SW 1271 (cell line): ENCODE measurements at places on chromosomes 13 and 19.

DNA sequence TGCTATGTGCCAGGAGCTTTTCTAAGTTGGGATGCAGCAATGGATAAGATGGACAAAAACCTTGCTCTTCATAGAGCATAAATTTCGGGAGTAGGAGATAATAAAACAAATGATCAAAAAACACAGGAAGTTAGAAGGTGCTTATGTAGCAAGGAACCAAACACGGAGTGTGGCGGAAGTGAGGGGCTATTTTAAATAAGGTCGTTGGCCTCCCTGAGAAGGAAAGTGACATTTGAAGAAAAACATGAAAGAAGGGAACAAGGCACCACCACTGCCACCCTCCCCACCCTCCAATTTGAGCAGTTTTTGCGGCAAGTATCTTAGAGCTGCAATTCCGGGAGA lies 3.2 kb upstream of the GSX1 start:
- no peak for DNase-seq

GRCh38 chr19:39097721-39098120 lies 13.6 kb downstream of the ACP7 start:
- no peak for DNase-seq

- no peak for DNase-seq
These were observed 3.9 kb upstream of the NUDT19 start for GRCh38 chr19:32687681-32688080.

DNA sequence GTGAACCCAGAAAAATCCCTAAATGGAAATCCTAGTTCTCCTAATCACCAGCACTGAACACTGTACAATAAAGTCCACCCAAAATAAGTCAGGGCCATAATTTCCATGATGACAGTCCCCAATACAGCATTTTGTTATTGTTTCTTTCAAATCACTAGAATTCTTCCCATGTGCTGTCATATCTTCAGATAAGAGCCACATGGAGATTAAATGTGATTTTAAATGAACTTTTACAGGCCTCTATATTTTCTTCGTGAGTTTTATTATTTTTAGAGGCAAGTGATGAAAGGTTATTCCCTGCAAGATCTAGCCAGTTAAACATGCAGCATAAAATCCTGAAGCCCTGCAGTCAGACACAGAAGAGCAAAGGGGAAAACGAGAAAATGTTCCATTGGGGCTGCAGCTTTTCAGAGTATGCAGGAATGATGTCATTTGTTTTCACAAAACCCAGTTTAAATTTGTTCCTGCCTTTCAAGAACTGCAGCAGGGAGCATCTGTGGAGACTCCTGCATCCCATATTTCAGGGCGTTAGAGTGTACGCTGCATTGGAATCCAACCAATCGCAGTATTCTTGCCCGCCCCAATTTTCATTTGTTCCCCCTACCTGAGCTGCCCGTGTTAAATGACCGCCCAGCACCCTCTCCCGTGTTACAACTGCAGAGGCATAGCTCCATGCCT lies 167.2 kb upstream of the KLF12 start:
- DNase-seq, result no peak

DNA sequence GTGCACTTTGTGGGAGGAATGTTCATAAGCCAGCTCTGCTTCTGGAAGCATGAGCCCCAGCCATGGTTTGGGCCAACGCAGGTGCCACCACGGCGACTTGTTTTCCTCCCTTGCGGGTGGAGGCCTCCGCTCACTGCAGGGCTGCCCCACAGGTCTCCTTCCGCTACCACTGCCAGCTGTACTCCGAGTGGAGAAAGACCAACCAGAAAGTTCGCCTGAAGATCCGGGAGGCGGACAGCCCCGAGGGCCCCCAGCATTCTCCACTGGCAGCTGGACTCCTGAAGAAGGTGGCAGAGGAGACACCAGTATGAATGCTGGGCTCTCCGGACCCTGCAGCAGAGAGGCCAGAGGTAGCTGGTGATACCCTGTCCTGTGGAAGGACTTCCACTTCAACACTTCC lies 6.5 kb upstream of the HNRNPM start:
- no peak for DNase-seq
